ENCODE measurements at places on chromosomes 3 and 15.

GRCh38 chr3:194237110-194237509 lies 101.2 kb downstream of the HES1 start:
- DNase-seq = no peak

GRCh38 chr15:64653757-64654156 lies 121.6 kb downstream of the RBPMS2 start:
- DNase-seq = no peak

DNA sequence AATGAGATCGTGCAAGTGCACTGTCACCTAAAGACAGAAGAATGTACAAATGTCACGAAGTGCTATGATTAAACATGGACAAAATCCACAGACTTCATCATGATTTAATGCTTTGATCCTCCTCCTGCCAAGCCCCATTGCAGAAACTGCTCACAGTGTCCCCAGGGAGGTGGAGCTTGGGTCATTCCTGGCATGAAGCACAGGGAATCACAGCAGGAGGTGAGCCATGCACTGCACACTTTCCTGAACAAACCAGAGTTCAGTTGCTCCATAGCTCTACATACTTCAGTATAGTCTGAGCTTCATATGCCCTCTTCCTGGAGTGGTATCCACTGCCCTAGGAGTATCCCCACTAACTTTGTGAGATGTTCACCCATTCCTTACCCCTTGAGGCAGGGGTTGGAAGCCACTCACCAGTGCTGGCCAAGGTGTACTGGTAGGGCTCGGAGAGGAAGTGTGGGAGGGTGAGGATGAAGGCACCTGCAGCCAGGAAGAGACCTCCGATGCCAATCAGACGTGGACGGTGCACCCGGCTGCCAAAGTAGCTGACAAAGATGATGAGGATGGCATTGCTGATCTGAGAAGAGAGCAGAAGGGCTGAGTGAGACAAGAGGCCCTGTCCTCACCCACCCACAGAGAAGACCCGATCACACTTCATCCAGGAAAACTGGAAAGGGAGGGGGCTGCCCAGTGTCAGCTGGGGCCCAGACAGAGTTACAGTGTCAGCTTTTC lies 56.3 kb downstream of the SLCO2A1 start:
- DNase-seq = no peak

DNA sequence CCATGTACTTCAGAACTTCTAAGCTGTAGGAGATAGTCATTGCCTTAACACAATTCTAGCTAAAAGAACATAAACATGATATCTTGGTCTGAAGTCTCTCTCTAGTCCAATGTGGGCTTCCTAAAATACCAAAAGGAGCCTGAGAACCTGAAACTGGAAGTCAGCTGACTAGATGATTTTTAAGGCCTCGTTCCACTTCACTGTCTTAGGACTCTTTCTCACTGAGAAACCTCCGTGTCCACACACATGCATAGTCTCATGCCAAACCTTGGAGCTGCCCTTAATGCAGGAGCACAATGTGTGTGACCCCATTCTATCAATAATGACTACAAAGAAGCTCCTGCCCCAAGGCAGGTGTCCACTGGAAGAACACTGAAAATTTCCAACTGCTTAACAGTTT lies 87.7 kb downstream of the ETFA start:
- no peak for DNase-seq

DNA sequence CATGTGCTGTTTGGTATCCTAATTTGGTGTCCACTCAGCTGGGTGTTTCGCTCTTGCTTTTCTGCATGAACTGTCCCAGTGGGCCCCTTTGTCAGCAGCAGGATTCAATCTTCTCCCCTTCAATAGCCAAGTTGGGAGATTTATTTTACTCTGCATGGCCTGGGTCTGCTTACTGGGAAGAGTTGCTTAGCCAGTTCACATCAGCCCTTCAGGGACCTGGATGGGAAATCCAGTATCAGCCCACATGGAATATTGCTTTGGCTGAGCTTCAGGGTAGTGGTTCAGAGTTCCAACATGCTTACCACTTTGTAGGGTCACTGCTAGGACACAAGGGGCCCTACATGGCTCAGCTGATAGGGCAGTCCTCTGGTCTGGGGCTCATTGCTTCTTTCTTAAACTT lies 93.0 kb upstream of the BOC start:
- no peak for DNase-seq

DNA sequence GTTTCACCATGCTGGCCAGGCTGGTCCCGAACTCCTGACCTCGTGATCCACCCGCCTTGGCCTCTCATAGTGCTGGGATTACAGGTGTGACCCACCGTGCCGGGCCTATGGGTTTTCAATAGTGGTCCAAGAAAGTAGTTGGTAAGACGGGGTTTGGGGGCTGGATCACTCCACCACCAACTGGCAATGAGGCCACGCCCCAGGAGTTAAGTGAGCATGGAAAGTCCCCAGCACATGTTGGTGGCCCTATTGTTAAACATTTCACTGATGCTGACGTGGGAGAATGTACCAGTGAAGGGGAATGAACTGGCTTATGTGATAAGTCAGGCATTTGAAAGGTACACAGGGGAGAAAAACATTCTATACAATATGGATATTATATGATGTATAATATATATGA lies 80.4 kb downstream of the CHRD start:
- DNase-seq = no peak

- no peak for DNase-seq
These were observed 5.6 kb upstream of the NUP210 start for GRCh38 chr3:13425689-13426088.

GRCh38 chr3:128592864-128593263 lies 57.8 kb downstream of the RPN1 start:
- no peak for DNase-seq
